Frontal cortex (tissue), 4 donors: ENCODE measurements at places on chromosomes 12 and 14. TPM values are rescaled to one million over a fixed set of nuclear protein-coding genes. Genes with fewer than 3 reads are reported as not detected.

TMEM30B gene
- under 0.01 TPM for total RNA-seq

GRCh38 chr14:71650187-71650755, 282.0 kb upstream of the RGS6 start:
- DNase-seq: no peak

CCNB1IP1 gene
- 86.0 TPM for total RNA-seq

- no peak for DNase-seq
Measured at GRCh38 chr12:18932715-18933114, 194.8 kb downstream of the CAPZA3 start.

GRCh38 chr12:76872415-76872814, 6.4 kb downstream of the CSRP2 start:
- DNase-seq: no peak

GRCh38 chr12:104549815-104550480, 93.2 kb downstream of the CHST11 start:
- no peak for DNase-seq

OR6C6 gene
- total RNA-seq: not detected

GRCh38 chr12:15590180-15590826, 198.9 kb downstream of the EPS8 start:
- DNase-seq: peak; percentile 16

OTX2 gene
- total RNA-seq: 0.41 TPM
